ENCODE measurements at places on chromosomes 2 and 18.

DNA sequence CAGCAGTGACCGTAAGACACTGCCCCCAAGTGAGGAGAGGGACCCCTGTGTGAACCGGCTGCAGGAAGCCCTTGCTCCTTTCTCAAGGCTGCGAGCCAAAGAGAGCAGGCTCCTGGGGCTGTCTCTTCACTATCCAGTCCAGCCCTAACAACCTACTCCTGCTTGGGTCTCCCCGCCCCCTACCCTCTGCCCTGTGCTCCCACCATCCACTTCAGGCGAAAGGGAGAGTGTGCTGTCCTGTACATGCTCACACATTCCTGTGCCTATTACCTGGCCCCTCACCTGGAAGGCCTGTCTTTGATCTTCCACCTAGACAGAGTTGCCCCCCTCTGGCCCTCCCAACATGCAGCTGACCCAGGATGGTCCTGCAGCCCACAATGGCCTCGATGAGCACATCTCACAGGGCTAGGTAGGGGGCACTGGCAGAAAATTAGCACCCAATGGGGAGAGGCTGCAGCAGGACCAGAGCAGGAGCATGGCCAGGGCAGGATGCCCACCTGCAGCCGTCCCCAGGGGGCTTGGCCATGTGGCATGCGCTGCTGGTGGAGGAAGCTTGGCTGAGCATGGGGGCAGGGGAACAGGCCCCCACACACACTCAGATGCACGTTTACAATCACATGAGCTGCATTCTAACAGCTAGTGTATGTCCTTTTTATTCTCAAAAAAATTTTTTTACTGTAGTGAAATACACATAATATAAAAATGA is 93.5 kb downstream of the POLR1A start:
- no peak for DNase-seq

- peak; percentile 6 for DNase-seq
Measured at GRCh38 chr18:77557046-77557587, 307.5 kb downstream of the GALR1 start.

DNA sequence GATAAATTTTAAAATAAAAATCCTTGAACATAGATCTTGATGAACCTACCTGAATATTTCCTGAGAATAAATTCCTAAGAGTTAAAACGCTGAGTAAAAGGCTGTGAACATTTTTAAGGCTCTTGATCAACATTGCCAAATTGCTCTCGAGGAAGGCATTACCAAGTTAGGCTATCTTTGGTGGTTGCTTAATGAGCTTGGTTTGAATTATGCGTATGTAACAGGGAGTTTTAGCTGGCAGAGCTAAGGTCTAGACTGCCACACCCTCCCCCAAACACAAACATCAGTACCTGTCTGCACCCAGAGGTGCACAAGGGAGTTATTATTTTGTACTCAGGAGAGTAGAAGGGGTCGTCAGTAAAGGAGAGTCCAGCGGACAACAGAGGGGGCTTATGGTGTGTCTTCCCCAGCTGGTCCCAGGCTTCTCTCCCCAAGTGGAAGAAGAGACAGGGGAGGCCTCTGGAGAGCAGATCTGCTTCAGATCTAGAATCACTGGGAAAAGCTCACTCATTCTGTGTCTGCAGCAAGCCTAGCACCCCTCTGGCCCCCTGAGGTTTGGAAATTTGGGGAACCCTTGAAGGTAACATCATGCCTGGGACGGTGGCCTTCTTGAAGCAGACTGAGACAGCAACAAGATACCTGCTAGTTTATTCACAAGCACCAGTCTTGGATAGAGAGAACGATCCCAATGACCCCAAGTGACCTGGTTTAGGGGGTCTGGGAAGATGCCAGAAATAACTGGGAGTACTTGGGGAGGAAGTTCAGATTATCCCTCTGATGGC is 197.2 kb upstream of the ID2 start:
- DNase-seq, result no peak

GRCh38 chr2:172962824-172963223 is 112.8 kb upstream of the MAP3K20 start:
- peak; percentile 34 for DNase-seq

Data from stimulated activated naive CD8-positive, alpha-beta T cell treated with anti-CD3 and anti-CD28 coated beads, Interleukin-15, Interleukin-2, amounts not matched to agents 100 U/mL and 50 U/mL, for 24 hours (primary cell).